ENCODE measurements at places on chromosomes 3 and 15. TPM values are rescaled to one million over a fixed set of nuclear protein-coding genes. Genes with fewer than 3 reads are reported as not detected.
A peak's percentile ranks its signal among the peaks of the same experiment; 100 is the strongest.

Gene IQCF5
- not detected for total RNA-seq

- H3K36me3 ChIP-seq = no peaks in the 10 kb centered on the region
- no peaks in the 10 kb centered on the region for H3K27me3 ChIP-seq
- no peak overlapping the region for H3K27ac ChIP-seq
- no peak overlapping the region for H3K4me3 ChIP-seq
- no peak for DNase-seq
Observed at GRCh38 chr3:1468145-1468544, 375.3 kb downstream of the CNTN6 start.

Gene CPNE9
- 0.13 TPM for total RNA-seq

DNA sequence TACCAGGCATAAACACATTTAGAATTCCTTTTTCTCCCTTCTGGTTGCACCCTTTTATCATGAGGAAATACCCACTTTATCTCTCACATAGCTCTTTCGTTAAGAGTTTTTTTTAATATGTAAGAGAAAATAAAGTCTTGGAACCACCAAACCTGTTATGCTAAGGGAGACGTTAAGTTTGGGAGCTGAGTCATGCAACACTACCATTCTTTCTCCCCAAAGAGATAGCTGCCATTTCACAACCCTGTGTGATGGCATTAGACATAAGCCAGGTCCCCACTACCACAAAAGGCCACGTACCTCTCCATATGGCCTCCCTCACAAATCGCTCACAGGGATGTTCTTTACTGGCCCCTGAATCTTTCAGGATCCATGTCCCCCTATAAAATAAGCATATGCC is 7.6 kb upstream of the NIPA1 start:
- no peak for DNase-seq
- H3K36me3 ChIP-seq = no peaks in the 10 kb centered on the region
- H3K27ac ChIP-seq = peak overlapping the region; percentile 44
- peaks cover 7% of the 10 kb centered on the region for H3K4me1 ChIP-seq
- H3K4me3 ChIP-seq = no peak overlapping the region
- no peaks in the 10 kb centered on the region for H3K27me3 ChIP-seq

DNA sequence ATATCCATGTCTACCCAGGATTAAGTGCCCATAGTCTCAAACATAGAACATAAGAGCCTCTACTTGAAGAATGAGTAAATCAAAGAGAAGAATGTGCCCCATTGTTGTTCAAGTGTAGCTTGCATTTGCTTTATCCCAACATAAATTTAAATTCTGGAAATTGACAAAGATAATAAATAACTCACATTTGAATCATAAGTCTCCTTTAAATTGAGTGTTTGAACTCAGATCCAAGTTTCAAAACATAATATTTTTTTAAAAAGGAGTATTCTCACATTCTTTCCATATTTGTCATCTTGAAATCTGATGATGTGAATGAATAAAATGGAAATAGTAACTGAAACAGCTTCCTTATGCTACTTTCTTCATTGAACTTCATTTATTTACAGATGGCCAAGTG is 135.2 kb downstream of the MECOM start:
- H3K36me3 ChIP-seq = no peaks in the 10 kb centered on the region
- no peak overlapping the region for H3K4me3 ChIP-seq
- no peaks in the 10 kb centered on the region for H3K27me3 ChIP-seq
- no peak for DNase-seq

- H3K4me1 ChIP-seq = no peaks in the 10 kb centered on the region
- no peak overlapping the region for H3K27ac ChIP-seq
- peaks cover 2% of the 10 kb centered on the region for H3K27me3 ChIP-seq
- DNase-seq = no peak
- H3K4me3 ChIP-seq = no peak overlapping the region
Observed at GRCh38 chr3:171343693-171344092, 116.5 kb downstream of the TNIK start.

Gene PDE12
- 22.8 TPM for total RNA-seq

GRCh38 chr3:120552184-120553172 is 43.7 kb upstream of the NDUFB4 start:
- H3K27ac ChIP-seq = no peak overlapping the region
- H3K27me3 ChIP-seq = peaks cover 2% of the 10 kb centered on the region
- no peaks in the 10 kb centered on the region for H3K4me1 ChIP-seq
- H3K4me3 ChIP-seq = no peak overlapping the region

Gene HYAL1
- 0.18 TPM for total RNA-seq
